Mesendoderm (in vitro differentiated cells): ENCODE measurements at places on chromosomes 2 and 18.

DNA sequence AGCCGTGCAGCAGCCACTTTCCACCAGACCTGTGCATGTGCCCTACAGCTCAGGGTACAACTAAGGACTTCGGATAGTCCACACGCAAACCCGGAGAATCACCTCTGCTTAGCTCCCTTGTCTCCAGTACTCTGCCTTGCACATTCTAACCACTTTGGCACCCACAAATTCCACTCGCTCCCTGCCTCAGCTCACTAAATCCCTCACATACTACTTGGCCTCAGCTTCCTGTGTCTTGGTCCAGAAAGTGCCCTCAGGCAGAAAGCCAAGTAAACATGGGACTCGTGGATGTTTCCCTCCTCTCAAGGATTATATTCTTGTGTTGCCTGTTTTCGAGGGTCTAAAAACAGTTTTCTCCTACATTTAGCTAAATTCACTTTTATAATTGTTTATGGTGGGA, 157.8 kb upstream of the DAPL1 start:
- DNase-seq: peak; percentile 51

- no peak for DNase-seq
These were observed 177.0 kb downstream of the TGIF1 start for GRCh38 chr18:3626929-3627458.

DNA sequence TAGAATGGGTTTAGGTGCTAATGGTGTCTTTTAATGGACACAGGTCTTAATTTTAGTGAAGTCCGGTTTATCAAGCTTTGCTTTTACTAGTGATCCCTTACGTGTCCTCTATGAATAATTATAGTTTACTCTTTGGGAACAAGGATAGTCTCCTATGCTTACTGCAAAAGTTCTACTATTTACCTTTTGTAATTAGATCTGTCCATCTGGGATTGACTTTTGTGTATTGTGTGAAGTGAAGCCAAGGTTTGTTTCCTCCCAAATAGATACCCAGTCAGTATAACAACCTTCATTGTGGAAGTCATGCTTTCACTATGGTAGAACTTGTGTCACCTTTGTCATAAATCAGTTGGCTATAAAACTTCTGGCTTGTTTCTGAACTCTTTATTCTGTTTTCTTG, 740.9 kb upstream of the CRIM1 start:
- DNase-seq: no peak

DNA sequence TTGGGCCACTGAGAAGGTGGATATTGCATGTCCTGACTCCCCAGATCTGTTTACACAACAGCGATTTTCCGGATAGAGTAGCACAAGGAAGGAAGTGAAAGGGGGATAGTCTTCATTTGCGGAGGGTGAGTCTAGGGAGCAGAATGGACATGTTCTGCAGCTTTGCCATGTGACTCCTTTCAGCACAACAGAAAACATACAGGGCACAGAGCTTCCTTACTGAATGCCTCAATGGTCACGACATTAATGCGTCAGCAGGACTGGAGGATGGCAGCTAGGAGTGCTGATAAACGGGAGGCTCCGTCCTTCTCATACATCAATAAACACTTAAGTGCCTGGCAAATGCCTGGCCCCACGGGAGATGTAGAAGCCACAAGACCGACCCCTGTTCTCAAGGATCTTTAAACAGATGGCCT, 163.0 kb downstream of the FAM210A start:
- DNase-seq: no peak

GRCh38 chr2:174868878-174869277, 104.6 kb upstream of the CHRNA1 start:
- DNase-seq: no peak

- DNase-seq: no peak
These were observed 112.1 kb downstream of the RBMS1 start for GRCh38 chr2:160381425-160381951.

GRCh38 chr2:11254100-11254536, 90.3 kb downstream of the ROCK2 start:
- DNase-seq: no peak

- DNase-seq: no peak
These were observed 49.3 kb downstream of the TNS1 start for GRCh38 chr2:217953531-217953932.

GRCh38 chr2:142873831-142874287, 3.6 kb upstream of the KYNU start:
- no peak for DNase-seq
